AG09319 (cell line): ENCODE measurements at places on chromosomes 2 and 18.

- DNase-seq: no peak
Measured at GRCh38 chr2:40564184-40564583, 112.3 kb upstream of the SLC8A1 start.

DNA sequence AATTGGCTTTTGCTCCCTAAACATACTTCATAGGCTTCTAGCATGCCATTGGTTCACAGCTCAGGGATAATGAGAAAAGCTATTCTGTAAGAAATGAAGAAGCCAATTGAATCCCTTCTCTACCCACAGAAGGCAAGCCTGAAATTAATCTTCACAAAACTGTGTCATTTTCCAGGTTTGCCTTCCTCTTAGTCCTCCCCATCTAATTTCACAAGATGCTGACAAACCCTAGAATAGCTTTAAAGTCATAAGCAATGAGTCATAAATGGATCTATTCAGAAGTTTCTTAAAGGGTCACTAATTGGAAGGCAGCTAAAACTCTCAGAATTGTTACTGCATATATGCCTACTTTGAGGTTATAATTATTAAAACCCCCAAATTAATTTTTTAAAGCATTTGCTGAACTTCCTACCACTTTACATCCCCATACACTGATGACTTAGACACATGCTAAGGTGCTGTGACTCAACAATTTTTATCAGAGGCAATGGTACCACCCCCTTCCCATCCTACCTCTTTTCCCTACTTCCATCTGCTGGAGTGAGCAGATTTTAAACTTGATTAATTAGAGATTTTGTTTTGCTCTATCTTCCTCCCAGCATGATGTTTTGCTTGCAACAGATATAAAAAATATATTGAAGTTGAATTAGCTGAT is 51.3 kb upstream of the NABP1 start:
- DNase-seq: no peak

GRCh38 chr2:177682836-177683660 is 290.5 kb downstream of the AGPS start:
- DNase-seq: no peak

DNA sequence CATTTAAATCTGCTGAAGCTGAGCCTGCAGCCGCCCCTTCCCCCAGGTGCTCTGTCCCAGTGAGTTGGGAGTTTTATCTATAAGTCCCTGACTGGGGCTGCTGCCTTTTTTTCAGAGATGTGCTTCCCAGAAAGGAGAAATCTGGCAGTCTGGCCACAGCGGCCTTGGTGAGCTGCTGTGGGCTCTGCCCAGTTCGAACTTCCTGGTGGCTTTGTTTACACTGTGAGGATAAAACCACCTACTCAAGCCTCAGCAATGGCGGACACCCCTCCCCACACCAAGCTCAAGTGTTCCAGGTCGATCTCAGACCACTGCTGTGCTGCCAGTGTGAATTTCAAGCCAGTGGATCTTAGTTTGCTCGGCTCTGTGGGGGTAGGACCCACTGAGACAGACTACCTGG is 97.3 kb downstream of the ACAA2 start:
- DNase-seq: no peak

DNA sequence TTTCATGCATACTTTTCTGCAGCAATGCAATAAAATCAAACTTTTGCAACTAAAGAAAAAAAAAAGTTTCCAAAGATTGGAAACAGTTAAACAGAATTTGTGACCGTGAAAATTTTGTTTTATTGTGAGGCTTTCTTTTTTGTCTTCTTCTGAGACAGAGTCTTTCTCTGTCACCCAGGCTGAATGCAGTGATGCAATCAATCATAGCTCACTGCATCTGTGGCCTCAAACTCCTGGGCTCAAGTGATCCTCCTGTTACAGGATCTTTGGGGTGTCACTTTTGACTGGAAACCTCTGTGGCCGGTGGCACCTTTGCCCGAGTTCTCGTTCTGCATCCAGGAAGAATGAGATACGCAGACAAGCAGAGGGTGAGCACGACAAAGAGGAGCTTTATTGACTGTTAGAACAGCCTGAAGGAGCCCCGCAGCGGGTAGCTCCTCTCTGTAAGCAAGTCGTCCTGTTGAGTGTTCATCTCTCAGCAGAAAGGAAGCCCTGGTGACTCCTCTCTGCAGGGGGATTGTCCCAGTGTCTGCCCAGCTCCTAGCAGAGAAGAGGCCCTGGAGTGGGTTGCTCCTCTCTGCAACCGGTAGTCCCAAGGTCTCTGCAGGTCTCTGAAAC is 16.9 kb upstream of the ILKAP start:
- no peak for DNase-seq

GRCh38 chr2:69163109-69163508 is 150.1 kb downstream of the ANTXR1 start:
- DNase-seq: no peak

GRCh38 chr2:145687442-145688134 is 1167.7 kb upstream of the ZEB2 start:
- DNase-seq: no peak

DNA sequence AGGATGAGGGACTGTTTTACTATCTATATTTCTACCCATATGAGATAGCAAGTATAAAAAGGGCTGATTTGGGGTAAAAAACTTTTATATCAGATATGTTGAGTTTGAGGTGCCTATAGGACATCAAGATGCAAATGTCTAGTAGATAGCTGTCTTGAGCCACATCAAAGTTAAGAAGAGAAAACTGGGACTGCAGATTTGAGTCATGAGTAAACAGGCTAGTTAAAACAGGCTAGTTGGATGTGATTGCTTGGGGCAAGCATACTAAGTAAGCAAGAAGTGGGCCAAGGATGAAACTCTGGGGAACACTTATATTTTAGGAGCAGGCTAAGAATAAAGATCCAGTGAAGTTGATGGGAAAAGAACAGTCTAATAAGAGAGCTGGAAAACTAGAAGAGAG is 2.8 kb upstream of the SCRN3 start:
- DNase-seq: no peak

- DNase-seq: no peak
Measured at GRCh38 chr2:231920366-231920765, 5.8 kb downstream of the NPPC start.

DNA sequence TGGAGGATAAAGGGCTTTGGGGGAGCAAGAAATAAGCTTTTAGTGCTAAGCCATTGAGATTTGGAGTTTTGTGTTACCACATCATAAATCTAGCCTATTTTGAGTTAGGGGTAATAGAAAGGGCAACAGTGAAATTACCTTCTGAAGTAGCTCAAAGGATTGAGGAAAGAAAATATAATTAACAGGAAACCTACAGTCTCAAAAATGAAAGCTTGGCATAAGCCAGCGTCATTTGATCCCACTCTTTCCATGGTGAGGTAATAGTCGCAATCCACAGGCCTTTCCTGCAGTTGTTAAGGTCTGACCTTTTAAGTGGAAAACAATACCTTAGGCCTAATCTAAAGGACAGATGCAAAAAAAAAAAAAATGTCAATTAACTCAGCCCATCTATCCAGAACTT is 182.7 kb downstream of the UXS1 start:
- DNase-seq: no peak

DNA sequence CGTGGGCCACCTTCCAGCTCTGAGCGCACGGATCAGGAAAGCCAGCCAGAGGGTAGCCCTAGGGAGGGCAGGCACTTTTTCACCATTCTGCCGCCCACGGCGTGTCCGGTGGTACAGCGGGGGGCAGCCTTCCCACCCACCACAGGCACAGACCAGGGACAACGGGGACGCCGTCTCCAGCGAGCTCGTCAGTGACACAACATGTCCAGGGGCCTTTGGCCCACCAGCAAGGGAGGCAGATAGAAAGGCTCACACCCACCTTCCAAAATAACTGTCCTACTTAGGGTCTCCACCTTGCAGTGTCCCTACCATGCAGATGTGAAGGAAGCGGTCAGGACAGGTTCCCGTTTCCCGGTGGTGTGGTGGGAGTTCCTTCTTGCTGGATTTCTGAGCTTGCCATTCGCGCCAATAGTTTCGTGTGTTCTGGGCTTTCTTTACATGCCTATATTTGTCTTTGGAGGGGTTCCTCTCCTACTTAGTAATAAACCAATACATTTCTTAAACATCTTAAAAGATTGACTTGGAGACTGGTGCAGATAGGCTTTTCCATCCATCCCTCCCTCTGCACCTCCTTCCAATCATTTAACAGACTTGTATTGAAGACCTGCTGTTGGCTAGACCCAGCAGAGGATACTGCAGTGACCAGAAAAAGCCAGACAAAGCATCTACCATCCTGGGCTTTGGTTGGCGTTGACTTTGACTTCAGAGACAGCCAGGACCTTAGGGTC is 872 bp downstream of the ASB1 start:
- DNase-seq: no peak

DNA sequence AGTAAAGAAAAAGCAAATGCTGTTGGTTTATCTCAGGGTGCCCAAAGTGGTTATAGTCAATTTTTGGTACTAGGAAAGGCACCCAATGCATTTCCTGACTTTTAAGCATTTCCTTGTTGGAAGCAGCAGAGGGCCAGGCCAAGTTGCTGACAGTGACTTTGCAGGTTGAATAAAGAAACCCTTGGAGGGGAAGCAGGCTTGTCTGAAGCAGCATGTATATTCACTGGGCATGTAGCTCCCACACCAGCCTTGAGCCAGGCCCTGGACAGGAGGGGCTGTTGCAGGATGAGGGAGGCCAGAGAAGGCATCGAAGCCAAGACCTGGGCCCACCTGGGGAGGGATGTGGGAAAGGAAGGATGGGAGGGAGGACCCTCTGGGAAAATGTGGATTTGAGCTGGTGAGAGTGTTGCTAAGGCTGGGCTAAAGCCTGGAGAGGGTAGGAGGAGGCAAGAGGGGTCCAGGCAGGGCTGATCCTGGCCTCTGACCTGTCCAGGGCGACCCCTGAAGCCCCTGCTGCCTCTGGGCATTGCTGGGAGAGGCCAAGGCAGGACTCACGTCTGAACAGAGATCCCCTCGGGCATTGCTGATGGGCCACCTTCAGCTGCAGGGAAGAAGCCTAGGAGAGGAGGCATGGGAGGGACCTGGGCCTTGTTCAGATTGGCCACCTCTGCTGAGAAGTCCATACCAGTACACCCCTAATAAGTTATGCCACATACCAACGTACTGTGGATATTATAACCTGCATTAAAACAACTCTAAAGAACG is 79.6 kb downstream of the STPG4 start:
- no peak for DNase-seq

- no peak for DNase-seq
Measured at GRCh38 chr2:2743164-2743571, 412.1 kb upstream of the MYT1L start.

DNA sequence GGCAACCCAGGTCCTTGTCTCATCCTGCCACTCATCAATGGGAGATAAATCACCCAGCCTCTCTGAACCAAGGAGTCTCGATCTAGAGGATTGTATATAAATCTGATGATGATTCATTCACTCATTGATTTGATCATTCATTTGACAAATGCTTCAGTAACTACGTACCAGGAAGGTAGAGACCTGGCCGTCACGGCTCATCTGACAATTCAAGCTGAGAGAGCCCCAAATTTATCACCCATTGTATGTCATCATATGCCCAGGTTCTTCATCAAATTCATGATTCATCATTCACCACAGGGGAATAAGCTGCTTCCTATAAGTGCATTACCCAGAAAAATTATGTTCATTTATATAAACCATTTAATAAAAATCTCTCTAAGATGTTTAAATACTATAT is 116.9 kb downstream of the FAM161A start:
- DNase-seq: no peak

DNA sequence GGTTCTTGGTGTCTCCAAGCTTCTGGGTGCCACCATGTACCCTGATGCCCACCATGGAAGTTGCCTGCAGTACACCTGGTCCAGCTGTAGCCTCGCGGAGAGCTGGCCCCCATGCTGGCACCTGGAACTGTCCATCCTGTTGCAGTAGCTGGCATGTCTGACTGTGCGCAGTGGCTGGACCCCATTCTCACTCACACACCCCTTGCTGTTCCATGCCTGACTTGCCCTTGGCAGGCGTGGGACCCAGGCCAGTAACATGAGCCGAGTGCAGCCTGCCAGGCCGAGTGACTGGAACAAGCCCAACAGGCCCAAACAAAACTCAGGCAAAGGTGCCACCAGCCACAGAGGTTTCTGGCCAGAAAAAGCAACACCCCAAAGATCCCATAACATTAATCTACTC is 73.8 kb downstream of the NEURL3 start:
- DNase-seq: no peak

GRCh38 chr18:34495506-34495905 is 214.6 kb upstream of the DTNA start:
- no peak for DNase-seq

GRCh38 chr2:55301277-55301676 is 32.2 kb upstream of the MTIF2 start:
- no peak for DNase-seq

DNA sequence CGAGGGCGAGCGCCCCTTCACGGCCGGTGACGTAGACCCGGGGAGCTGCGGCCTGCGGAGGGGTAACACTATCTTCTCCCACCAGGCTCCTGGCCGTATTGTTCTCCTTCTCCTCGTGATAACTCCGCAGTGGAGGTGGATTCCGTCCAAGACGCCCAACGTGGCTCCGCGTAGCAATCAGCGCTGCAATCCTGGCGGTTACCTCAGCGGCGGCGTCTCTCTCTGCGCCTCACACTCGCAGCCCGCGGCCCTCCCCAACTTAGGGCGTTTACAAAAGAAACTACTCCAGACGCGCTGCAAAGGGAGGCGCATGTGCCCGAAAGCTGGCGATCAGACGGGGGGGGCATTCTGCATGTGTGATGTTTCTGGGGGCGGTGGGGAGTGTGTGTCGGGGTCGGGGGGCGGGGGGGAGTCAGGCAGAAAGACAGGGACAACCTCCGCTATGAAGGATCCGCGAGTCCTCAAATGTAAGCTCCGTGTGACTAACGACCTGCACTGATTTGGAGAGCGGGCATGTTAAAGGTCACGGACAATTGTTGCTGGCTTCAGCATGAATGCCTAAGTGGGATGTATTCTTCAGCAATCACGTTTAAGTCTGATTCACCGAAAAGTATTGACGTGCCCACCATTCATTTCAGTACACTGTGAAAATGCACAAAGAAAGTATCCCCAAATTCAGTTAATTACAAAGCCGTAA is 1.3 kb upstream of the ZNF516 start:
- no peak for DNase-seq
